Esophagus squamous epithelium (tissue), 5 donors: ENCODE measurements at places on chromosomes 12 and 14. TPM values are rescaled to one million over a fixed set of nuclear protein-coding genes. Genes with fewer than 3 reads are reported as not detected.

- no peak for DNase-seq
Observed at GRCh38 chr14:39731912-39732311, 299.7 kb upstream of the FBXO33 start.

DNA sequence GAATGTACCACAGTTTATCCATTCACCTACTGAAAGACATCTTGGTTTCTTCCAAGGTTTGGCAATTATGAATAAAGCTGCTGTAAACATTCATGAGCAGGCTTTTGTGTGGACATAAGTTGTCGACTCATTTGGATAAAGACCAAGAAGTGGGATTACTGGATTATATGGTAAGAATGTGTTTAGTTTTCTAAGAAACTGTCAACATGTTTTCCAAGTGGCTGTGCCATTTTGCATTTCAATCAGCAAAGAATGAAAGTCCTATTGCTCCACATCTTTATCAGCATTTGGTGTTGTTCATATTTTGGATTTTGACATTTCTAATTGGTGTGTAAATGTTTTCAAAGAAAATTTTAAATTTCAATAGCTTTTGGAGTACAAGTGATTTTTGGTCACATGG, 27.3 kb upstream of the KLRF1 start:
- DNase-seq = no peak

GRCh38 chr12:96534339-96534738, 45.0 kb downstream of the CFAP54 start:
- no peak for DNase-seq

DNA sequence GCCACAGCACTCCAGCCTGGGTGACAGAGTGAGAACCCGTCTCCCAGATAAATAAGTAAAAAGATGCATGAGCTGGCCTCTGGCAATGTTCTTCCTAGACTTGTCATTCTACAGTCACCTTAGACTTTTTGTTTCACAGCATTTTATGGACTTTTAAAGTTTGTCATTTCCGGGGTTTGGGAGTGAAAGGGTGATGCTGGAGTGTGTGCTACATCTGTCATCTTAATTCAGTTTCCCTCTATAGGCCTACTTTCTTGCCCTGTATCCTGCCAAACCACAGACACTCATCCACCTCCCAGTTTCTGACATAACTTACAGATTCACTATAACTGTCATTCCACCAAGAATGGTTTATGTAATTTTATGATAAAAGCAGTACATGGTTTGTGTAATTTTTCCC, 166.7 kb upstream of the PARP11 start:
- DNase-seq = no peak

DNA sequence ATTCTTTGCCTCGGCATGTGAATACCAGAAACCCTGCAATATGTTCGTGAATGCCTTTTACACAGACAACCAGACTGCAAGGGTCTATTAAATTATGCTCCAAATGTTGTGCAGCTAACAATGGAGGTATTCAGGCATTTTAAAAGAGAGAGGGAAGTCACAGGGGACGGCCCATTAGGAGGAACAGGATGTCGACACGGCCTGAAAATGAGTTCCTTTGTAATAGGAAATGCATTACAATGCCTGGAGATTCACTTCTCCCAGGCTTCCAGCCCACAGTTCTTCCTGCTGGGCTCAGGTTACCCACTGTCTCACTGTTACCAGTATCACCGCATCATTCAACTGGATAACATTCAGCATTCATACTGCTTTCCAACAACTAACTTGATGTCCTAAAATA, 2.5 kb downstream of the DUSP6 start:
- DNase-seq = no peak

DNA sequence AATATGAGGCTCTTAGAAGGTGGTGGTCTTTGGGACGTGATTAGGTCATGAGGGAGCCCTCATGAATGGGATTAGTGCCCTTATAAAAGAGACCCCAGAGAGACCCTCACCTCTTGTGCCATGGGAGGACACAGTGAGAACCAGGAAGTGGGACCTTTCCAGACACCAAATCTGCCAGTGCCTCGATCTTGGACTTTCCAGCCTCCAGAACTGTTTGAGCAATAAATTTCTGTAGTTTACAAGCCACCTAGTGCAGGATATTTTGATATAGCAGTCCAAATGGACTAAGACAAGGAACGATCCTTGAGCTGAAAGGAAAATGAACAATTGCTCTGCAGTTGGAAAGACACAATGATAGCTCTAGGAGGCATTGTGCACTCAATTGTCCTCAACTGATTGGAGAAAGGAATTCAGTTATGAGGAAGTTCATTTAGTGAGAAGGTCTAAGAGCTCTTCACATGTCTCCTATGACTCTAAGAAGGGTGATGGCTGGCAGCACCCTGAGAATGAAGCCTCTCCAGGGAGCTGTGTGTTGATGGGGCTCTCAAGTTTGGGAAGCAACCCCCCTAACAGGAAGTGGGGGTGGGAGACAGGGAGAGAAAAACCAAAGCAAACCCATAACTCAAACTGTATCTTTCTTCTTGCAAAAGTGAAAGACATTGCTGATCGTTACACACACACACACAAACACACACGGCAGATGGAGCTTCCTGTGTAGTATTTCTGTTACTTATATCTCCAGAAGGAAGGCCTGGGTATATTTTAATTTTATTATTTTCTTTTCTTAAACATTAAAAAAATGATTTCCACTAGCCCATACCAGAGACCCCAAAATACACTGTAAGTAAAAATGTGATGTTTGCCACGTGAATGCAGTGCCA, 21.0 kb downstream of the CHST11 start:
- no peak for DNase-seq

GRCh38 chr14:52032204-52032801, 36.6 kb downstream of the NID2 start:
- no peak for DNase-seq

DNA sequence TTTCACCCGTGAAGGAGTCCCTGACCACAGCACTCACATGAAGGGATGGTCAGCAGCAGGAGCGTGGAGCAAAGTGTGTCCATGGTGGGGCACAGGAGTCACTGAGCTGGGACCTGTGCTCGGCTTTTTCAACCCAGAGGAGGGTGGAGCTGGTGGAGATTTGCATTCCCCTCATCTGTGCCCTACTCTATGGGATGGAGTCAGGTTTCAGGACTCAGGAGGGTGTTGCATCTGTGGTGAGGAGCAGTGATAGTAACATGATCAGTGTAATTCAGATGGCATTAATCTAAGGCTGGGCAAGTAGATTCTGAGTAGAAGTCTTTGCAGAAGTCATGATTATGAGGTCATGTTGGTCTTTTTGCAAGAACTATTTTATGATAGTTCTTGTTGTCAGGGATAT, 511.9 kb downstream of the TMEM121 start:
- no peak for DNase-seq

DNA sequence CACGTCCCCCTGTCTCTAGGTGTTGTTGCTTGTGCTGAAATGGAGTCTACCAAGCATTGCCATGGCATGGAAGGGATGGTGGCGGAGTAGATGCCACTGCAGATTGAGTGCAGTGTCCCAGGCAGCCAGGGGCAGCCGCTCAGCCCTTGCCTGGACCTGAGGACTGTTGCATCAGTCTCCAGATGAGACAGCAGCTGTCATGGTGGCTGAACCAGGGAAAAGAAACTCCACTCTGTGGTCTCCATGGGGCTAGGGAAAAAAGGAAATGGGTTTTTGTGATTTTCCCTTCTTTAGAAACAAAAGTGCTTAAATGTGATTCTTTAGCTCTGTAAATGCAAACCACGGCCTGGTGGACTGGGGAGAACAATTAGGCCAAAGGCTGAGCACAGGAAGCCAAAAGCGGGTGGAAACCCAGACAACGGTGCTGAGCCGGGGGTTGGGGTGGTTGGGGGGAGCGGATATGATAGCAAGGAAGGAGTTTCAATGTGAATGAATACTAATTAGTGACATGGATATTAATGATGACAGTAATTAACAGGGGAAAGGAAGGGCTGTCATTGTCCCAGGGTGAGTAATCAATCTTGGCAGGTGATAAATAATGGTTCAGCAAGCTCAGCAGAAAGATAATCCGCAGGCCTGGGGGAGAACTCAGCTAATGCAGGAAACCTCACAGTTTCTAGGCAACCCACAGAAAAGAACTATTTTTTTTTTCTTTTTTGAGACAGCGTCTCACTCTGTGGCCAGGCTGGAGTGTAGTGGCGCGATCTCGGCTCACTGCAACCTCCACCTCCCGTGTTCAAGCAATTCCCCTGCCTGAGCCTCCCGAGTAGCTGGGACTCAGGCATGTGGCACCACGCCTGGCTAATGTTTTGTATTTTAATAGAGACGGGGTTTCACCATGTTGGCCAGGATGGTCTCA, 442.6 kb downstream of the DPF3 start:
- no peak for DNase-seq

Gene ARG2
- 50.6 TPM for total RNA-seq
